Right cardiac atrium (tissue), 5 donors: ENCODE measurements at places on chromosomes 7 and 10. TPM values are rescaled to one million over a fixed set of nuclear protein-coding genes. Genes with fewer than 3 reads are reported as not detected.

DNA sequence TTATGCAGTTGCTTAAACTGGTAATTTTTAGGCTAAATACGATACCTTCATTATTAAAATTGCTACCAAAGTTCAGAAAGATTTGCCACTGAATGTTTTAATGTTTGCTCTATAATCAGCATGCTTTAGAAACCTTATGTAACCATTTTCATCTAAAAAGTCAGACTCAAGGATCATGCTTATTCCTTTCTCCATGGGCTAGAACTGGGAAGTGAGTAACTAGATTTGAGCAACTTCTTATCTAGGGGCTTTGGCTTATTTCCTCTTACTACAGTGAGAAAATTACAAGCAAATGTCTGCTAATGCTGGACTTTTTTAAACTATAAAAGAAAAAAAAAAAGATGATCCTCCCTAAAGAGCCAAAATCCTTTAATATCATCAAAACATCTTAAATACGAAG lies 215.9 kb downstream of the CRPPA start:
- no peak for DNase-seq

- no peak for DNase-seq
Observed at GRCh38 chr10:86553639-86554038, 32.0 kb upstream of the WAPL start.

- DNase-seq = no peak
Observed at GRCh38 chr10:112532189-112532588, 85.2 kb downstream of the VTI1A start.

MKRN1 gene
- 99.3 TPM for total RNA-seq

GRCh38 chr10:113455947-113456346 lies 96.9 kb upstream of the HABP2 start:
- no peak for DNase-seq

MMD2 gene
- not detected for total RNA-seq
